G401 (cell line): ENCODE measurements at places on chromosomes 6 and 20. TPM values are rescaled to one million over a fixed set of nuclear protein-coding genes. Genes with fewer than 3 reads are reported as not detected.
A peak's percentile ranks its signal among the peaks of the same experiment; 100 is the strongest.

DNA sequence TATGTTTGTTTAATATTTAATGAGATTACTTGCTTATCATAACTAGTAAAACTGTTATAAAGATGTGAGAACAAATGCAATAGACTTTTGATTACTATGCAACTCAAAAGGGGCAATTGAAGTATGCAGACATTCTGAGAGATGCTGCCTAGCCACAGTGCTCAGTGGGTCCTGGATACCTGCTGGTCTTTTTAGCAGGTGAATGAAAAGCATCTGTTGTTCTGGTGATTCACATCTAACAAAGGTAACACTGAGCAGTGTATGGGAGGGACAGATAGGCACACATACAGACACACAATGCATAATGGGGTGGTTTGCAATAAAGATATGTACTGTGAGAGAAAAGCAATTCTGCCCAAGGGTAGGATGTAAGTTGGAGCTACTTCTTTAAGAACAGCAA is 46.9 kb downstream of the OGFRL1 start:
- no peak for DNase-seq

DNA sequence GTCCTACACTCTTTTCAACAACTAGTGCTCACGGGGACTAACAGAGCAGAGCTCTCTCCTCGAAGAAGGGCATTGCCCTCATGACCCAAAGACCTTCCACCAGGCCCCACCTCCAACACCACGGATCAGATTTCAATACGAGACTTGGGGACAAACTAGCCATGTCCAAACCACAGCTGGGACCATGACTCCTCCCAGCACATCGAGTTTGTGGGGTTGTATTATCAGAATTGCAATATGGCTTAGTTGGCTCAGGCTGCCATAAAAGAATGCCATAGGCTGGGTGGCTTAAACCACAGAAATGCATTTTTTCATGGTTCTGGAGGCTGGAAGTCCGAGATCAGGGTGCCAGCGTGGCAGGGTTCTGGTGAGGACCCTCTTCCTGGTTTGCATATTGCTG is 189.7 kb upstream of the PMEPA1 start:
- no peak for DNase-seq

DNA sequence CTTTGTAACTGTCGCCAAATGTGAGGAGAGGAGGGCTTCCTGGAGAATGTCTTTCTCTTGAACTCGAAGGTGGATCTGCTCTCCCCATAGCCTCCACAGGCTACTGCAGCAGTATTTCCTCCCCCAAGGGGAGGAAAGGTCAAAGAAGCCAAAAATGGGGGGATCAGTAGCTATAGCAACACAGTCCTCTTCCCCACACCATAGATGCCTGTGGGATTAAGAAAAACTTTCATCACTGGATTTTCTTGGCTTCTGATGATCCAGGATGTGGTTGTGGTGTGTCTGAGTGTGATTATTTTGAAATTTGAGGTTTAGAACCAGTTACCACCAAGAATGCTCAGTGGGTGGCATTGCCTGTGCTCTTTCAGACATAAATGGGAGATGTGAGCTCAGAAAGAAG is 140.1 kb upstream of the SPACA1 start:
- no peak for DNase-seq

DNA sequence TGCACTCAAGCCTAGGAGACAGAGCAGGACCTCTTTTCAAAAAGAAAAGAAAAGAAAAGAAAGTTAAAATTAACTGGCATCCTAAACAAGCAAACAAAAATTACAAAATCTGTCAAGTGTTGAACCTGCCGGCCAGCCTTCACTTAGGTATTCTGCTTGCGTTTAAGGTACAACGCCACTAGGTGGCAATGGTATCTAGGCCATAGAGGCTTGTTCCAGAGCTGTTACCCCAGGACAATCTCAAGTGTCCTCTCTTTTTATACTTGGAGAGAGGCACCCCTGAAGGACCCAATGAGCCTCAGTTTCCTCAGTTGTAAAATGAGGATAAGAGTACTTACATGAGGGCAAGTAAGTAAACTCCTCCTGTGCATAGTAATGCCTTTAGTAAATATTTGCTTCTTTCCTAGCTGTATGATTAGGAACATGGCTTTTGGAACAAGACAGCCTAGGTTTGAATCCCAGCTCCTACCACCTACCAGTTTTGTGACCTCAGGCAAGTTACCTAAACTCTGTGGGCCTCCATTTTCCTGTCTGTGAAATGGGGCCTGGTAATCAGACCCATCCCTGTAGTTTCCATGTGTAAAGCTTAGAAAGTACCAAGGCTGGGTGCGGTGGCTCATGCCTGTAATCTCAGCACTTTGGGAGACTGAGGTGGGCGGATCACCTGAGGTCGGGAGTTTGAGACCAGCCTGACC is 5.8 kb upstream of the PACSIN1 start:
- peak; percentile 71 for DNase-seq

DNA sequence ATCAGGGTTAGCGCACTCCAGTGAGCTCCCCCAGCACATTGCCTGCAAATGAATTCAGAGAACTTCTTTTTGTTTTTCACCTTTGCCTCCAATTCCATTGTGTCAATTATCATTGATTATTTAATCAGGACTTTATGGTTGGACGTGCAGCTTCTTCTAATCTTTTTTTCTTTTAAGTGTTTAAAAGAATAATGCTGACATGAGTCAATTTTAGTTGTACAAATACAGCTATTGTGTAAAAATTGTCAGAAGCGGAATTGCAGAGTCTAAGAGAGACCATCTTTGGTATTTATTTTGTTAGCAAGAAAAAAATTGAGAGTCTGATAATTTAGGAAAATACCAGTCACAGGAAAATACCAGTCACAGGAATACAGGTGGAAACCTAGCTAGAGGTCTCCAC is 5.5 kb downstream of the ABT1 start:
- no peak for DNase-seq

DNA sequence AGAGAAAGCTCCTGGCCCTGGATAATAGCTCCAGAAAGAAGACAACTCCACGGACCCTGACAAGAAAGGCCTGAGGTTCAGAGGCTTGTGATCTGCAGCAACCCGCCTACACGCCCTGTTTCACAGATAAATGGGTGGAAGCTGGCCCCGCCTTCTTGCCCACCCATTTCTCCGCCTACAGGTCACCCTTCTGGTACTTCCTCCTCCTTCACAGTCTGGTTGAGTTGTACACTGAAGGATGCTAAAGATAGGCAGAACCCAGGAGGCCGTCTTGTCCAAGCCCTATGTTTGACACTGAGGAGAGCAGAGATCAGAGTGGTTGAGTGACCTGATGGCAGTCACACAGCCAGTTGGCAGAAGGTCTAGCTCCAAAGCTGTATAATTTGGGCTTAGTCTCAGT is 34.2 kb upstream of the MDGA1 start:
- DNase-seq, result no peak

DNA sequence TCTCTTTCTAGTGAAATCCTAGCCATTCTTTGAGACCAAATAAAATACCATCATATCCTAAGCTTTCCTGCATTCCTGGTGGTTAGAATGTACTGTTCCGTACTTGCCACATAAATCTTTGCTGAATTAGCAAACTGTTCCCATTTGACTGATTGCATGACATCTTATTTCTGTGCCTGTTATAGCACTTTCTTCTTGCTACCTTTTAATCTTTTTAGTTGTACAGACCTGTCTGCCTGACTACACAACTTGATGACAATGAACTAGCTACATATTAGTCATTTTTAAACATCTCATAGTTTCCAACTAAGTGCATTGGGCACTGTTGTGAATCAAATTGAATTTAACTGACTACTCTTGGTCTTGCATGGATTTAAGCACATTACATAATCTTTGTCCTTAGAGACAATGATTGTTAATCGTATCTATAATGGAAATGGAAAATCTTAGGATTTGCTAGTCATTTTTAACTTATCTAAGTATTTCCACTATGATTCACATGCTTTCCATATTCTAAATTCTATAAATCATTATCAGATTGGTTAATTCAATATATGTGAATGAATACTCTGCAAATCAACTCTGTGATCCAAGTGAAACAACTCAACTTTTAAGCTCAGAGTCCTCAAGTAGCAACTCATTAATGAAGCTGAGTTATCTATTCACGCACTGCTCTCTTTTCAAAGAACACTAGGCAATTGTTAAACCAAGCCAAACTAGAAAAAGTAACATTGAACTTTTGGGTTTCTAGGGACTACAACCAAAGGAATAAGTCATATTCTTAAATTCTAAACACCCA is 109.0 kb downstream of the TNFRSF21 start:
- DNase-seq, result no peak

DNA sequence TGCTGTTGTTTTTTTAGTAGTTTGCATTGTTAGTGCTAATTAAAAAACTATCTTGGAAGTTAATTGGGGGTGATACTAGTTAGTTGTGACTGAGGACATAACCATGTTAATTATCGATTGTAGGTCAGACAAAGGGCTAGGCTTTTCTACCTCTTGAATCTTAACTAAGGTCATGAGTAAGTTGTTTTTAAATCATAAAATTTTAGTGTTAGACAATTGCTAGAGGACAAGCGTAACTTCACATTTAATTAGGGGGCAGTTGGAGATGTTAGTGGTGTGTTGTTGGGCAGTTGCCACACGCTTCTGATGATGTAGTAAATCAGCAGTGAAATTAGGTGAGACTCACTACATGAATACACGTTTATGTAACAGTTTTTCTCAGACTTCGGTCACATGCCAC is 619.1 kb upstream of the FLRT3 start:
- no peak for DNase-seq

DNA sequence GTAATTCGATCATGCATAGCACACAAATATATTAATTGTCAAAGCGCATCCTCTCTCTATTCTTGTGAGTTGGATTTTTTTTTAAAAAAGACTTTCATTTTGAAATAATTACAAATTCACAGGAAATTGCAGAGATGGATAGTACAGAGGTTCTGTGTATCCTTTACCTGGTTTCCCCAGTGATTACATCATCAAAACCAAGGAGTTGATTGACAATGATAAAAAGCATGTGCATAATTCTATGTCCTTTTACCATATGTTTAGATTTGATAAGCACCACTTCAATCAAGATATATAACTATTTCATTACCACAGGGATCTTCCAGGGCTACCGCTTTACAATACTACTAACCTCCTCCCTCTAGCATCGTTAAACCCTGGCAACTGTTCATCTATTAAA is 40.2 kb downstream of the CCN2 start:
- DNase-seq, result no peak

- no peak for DNase-seq
Measured at GRCh38 chr6:170142559-170142958, 148.3 kb downstream of the DLL1 start.

GRCh38 chr6:11288065-11288464 is 55.6 kb upstream of the NEDD9 start:
- no peak for DNase-seq

- DNase-seq, result no peak
Measured at GRCh38 chr20:47600967-47601547, 99.4 kb downstream of the NCOA3 start.

DSTN gene
- total RNA-seq, result 305 and 378 TPM in 2 replicates

TULP4 gene
- total RNA-seq, result 34.2 and 68.5 TPM in 2 replicates

SYNDIG1 gene
- not detected in 2 replicates for total RNA-seq
